Hypothalamus (tissue), 51 donors: ENCODE measurements at places on chromosomes 5 and 9.
A peak's percentile ranks its signal among the peaks of the same experiment; 100 is the strongest.

DNA sequence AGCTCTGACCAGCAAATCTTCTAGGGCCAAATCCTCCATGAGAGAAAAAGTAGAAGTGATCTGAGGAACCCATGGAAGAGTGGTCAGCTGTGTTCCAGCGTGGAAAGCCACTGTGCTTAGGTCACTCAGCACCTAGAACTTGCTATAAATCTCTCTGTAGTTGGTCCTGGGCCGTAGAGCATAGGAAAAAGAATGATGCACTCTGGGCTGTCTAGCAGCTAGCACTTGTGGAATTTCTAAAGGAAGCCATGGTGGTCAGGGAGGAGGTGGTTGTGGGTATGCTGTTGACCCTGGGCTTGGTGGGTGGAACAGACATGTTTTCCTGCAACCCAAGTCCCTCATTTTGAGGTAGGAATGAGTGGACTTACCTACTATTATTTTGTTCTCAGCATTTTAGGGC lies 48.1 kb downstream of the GGTA1 start:
- no peak for DNase-seq

DNA sequence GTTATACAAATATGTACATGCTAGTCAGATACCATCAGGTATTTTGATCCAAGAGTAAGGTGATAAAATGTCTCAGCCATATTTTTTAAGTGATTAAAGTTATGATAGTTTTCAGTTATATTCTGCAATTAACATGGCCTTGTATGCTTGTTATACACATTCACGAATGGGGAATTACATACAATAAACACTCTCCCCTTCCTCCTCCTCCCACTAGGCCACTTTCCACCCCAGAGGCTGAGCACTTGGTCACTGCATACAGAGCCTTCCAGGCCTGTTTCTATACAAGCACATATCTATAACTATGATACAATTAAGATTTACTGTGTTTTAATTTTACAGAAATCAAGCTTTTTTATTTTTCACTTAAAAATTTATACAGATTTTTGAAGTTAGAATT lies 104.7 kb upstream of the PIK3R1 start:
- DNase-seq: no peak

DNA sequence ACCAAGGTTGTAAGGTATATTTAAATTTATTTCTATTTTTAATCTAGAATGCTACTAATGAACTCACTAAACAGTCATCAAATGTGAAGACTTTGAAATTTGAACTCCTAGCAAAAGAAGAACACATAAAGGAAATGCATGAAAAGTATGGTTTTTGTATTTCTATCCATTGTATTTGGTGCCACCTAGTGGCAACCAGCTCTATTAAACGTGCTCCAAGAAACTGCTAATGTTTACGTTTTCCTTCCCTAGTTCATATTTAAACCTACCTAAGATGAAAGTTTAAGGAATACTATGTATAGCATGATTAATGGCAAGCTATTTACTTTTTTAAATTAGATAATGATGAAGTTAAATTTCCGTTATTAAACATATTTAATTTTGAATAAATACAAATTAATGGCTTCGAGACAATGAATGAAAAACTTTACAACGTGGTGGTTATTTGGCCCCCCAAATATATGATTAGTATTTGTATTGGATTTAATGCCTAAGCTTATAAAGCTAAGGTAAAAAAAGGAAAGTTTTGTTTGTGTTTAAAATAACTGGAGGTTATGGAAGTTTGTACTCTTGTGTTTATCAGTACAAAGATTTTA lies 115.9 kb upstream of the SH3GL2 start:
- peak; percentile 6 for DNase-seq

DNA sequence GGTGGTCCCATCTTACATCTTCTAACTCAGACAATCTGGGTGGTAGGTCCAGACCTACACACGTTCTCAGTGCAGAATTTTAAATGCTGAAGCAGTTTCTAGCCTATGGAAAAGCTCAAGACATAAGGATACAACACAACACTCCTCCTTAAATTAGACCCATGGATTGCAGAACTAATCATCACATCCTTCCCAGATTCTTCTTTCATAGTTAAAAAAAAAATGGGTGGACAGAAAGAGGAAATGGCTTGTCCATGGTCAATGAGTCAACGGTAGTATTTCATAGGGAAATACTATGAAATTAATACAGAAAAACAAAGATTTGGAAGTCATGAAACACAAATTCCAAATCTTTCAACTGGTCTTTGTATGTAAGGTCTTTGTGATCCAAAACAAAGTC lies 106.9 kb downstream of the PAPPA start:
- DNase-seq: no peak

DNA sequence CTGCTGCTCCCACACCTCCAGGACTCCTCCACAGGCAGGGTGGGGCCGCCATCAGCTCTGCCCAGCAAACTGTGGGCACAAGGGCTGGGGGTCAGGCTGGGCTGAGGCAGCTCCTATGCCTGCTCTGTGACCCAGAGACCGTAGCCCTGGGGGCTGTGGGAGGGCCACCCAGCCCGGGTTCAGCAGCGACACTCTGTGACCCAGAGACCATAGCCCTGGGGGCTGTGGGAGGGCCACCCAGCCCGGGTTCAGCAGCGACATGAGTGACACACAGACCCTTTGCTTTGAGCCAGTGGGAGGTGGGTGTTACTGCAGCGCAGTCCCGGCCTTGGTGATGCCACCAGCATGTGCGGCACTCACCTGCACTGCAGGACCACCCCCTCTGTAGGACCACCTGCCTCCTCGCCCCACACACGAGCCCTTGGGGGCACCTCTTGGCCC lies 118.9 kb upstream of the LPCAT1 start:
- no peak for DNase-seq

DNA sequence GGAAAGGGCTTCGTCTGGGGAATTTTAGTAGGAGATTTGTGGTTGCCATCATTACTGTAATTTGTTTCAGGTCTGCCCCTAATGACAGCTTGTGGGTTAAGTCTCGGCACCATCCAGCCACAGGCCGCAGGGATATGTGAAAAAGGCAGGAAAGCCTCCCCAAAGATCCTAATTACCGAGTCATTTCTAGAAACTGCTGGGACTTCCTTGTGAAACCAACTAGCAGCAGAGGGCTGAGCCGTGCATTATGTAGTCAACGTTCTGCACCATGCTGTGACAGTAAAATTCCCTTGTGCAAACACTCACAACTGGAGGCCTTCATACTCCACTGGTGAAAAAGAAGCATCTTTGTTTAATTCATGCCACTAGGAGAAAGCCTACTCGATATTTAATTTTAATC lies 230.3 kb downstream of the MPDZ start:
- no peak for DNase-seq

DNA sequence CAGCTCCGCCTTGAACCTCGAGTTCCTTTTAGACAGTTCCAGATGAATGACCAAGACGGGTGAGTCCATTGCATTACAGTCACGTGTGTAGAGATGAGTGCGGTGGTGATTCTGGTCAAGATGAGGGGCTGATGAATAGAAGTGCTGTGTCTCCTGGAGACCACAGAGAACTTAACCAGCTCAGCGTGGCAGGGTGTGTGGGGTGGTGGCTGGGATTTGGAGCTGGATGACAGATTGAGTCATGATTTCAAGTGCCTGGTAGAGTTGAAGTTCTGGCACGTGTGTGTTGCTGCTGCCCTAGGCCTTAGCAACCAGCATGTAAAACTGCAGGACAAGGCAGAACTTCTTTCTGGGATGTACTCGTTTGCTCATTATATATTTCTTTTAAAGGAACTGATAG lies 53.3 kb downstream of the PRRC2B start:
- no peak for DNase-seq

- no peak for DNase-seq
Measured at GRCh38 chr5:180629831-180630382, 19.5 kb downstream of the FLT4 start.

DNA sequence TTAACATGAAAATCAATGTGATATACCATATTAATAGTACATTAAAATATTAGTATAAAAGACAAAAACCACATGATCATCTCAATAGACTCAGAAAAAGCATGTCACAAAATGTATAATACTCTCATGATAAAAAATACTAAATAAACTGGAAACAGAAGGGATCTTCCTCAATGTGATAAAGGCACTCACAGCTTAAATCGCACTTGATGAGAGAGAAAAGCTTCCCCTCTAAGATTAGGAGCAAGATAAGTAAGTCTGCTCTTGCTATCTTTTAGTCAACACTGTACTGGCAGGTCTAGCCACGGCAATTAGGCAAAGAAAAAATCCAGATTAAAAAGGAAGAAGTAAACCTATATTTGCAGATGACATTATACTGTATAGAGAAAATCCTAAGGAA lies 21.8 kb upstream of the MSH3 start:
- DNase-seq: no peak

- DNase-seq: peak; percentile 2
Measured at GRCh38 chr5:20972419-20972925, 984.5 kb upstream of the CDH18 start.

GRCh38 chr9:121735065-121735792 lies 83.8 kb downstream of the DAB2IP start:
- no peak for DNase-seq

GRCh38 chr9:71765693-71766092 lies 2.6 kb downstream of the CEMIP2 start:
- no peak for DNase-seq

- no peak for DNase-seq
Measured at GRCh38 chr5:66417781-66418180, 178.4 kb upstream of the MAST4 start.

DNA sequence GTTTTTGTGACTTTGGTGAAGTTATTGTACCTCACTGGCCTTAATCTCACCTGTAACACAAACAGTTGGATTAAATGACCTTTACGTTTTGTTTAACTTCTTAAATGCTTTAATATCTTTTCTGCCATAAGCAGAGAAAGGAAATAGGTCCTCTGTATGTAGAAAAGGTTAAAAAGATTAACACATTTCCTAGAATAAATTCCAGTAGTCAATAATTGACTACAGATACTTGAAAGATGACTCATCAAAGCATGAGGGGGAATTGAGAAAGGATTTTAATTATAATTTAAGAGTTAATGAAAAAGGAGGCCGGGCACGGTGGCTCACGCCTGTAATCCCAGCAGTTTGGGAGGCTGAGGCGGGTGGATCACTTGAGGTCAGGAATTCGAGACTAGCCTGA lies 35.8 kb upstream of the CMYA5 start:
- no peak for DNase-seq

DNA sequence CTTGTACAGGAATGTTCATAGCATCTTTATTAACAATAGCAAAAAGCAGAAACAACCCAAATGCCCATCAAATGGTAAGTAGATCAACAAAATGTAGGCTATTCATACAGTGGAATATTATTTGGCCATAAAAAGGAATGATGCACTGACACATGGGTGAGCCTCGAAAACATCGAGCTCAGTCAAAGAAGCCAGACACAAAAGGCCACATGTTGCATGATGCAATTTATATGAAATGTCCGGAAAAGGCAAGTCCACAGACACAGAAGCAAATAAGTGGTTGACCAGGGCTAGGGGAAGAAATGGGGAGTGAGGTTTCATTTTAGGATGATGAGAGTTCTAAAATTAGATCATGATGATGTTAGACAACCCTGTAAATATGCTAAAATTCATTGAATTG lies 16.5 kb upstream of the SLC2A8 start:
- no peak for DNase-seq

DNA sequence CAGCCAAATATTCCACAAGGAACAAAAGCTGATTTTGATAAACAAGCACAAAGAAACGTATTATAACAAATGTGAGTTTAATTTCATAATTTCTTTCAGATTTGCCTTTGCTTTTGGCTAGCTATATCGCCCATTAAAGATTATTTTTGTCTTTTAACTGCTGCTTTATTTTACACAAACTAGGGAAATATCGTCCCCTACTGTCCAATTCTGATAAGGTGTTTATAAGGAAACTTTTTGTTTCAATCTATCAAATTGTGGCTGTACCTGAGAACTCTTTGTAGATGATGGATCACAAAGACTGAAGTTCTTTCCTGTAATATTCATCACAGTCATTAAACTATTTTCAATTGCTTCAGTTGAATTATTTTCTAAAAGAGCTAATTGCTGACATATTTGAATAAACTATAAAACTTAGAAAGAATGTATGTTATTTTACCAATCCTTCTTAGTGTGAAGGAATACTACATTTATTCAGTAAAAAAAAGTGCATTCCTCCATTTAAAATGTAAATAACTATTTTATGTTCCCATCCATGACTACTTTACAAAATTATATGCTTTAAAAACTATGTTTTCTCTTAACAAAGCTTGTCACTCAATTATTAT lies 431.3 kb upstream of the ITGA1 start:
- DNase-seq: no peak

DNA sequence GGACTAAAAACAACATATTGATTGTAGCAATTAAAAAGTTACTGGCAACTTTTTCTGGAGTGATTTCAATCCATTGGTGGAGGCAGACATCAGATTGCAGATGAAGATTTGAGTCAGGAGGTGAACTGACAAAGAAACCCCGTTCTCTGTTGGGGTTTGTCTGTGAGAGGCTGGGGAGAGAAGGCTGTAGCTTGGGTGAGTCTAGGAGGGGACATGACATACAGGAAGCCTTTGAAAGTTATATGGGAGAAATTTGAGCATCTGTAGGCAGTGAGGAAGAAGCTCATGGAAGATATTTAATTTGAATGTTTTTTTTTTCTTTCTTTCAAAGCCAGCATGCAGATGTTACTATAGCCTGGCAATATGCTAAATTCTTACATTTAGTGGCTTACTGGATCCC lies 26.0 kb downstream of the KDM4C start:
- no peak for DNase-seq

- DNase-seq: no peak
Measured at GRCh38 chr9:86531273-86531970, 177.2 kb upstream of the TUT7 start.
